ENCODE measurements at places on chromosomes 4 and X.

- no peak for DNase-seq
These were observed 19.4 kb downstream of the TAPT1 start for GRCh38 chr4:16206848-16207247.

DNA sequence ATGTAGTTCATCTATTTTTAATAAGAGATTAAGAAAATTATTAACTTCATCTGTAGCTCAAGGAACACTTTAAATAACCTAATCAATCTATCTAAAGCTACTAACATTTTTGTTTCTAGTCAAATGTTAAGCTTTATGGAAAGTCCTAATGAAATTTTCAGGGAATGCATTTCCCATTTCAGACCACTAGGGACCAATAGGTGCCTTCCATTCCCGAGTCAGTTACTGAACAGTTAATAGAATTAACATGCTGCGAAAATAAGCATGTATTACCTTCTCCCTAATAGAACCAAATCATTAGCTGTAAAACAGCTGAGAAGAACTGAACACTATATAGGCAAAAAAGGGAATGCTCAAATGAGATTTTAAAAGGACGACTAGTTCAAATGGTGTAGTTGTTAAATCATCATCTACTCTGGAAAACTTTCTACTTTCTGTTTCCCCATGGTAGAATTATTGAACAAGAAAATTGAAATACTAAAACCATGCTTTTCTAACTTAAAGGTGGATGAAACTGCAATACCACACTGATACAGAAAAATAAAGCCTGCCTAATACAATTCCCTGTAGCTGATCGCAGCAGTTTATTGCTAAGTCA is 22.5 kb downstream of the STX18 start:
- no peak for DNase-seq

DNA sequence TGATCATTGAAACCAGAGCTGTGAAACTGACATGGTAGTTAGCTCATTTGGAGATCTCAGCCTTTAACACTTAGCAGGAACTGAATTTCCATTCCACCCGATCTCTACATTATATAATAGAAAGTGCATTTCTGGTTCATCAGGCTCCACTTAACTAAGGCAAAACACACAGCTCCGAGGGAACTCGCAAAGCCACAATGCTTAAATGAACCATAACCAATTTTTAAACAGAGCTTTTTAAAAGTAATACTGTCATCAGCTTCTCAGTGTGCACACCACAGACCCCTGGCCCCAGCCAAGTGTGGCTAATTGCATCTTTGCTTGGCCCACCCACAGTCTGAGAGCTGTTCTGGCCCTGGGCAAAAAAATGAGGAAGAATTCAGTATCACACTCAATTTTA is 66.1 kb downstream of the DCHS2 start:
- no peak for DNase-seq

DNA sequence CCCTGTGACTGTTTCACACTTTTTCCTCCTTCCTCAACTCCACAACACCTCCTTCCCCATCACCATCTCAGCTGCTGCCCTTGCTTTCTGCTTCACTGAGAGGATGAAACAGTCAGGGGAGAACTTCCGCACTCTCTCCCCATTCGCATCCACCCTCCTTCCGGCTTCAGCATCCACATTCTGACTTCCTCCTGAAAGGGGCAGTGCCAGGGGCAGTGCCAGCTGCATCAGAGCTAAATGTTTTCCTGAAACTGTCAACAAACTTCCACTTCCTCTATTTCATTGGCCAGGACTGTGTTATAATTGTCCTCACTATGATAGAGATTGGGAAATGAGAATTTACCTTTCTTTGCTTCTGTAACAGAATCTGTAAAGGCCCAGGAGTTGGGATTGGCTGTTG is 18.2 kb upstream of the RASL11B start:
- no peak for DNase-seq
